Activated CD4-positive, alpha-beta memory T cell treated with anti-CD3 and anti-CD28 coated beads, Interleukin-2, amount 10 ng/mL, durations not matched to agents 7 days and 5 days (primary cell): ENCODE measurements at places on chromosomes 3 and 15.

DNA sequence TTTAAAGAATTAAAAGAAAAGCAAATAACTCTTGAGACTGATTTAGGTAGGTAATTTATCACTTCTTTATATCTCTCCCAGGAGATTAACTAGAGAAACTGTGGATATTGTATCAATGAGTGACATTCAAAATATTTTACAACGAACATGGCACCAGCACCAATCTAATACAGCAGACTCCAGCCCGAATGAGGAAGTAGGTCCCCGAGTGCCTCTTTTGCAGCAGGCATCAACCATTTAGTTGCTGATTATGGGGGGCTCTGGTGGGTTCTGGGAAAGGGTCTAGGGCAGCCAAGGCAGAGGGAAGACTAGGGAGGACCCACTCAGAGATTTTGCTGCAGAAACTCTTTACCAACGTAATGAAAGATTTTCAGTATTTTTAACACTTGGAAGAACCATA, 31.7 kb upstream of the TTC14 start:
- no peak for DNase-seq

DNA sequence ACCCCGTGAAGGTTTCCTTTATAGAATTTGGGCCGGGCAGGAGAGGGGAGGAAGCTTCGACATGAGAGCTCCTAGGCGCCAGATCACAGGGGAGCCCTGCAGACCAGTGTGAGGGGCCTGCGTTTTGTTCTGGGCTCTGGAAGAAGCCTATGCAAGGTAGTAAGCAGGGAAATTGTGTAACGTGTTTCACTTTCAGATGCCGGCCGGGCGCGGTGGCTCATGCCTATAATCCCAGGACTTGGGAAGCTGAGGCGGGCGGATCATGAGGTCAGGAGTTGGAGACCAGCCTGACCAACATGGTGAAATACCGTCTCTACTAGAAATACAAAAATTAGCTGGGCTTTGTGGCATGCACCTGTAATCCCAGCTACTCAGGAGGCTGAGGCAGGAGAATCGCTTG, 65.2 kb downstream of the GABRG3 start:
- DNase-seq = no peak

GRCh38 chr3:95327478-95327877, 1264.6 kb downstream of the NSUN3 start:
- DNase-seq = no peak

- DNase-seq = peak; percentile 30
These were observed 355.4 kb downstream of the OTOL1 start for GRCh38 chr3:161851941-161852566.

- DNase-seq = no peak
These were observed 978.6 kb downstream of the PLOD2 start for GRCh38 chr3:145182196-145182911.

GRCh38 chr15:76866008-76866407, 39.1 kb downstream of the SCAPER start:
- DNase-seq = no peak

- no peak for DNase-seq
These were observed 556.4 kb upstream of the CCDC54 start for GRCh38 chr3:106820726-106821362.

DNA sequence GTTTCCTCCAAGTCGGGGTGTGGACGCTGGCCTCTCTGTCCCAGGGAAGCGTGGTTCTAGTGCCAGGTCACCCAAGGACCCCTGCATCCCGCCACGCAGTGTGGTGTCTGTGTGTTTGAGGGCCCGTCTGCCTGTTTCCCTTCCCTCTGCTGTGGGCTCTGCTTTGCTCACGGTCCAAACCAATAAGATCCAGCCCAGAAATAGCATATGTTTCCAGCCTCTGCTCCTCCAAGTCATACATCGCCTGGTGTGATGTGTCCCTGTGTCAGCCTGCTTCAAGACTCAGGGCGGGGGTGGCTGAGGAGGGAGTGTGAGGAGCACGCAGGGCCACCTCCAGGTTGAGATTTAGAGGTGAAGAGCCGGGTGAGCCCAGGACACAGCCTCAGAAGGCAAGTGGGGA, 21.9 kb upstream of the RPL29 start:
- DNase-seq = no peak

DNA sequence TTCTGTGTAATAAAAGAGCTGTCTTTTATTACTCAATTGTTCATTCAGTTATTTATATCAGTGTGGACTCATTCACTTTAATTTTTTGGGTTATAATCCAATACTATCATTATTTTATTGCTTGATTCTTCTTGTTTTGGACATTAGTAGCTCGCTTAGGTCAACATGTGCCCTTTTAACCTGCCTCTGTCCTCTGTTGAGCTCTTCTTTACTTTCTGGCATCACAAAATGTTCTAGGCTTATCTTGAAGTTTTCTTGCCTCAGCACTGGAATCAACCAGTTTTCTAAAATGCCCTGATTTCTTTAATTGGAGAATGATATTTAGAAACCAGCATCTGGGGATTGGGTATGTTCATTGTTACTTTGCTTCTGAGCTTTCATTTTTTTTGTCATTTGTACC, 82.2 kb downstream of the LEKR1 start:
- no peak for DNase-seq

DNA sequence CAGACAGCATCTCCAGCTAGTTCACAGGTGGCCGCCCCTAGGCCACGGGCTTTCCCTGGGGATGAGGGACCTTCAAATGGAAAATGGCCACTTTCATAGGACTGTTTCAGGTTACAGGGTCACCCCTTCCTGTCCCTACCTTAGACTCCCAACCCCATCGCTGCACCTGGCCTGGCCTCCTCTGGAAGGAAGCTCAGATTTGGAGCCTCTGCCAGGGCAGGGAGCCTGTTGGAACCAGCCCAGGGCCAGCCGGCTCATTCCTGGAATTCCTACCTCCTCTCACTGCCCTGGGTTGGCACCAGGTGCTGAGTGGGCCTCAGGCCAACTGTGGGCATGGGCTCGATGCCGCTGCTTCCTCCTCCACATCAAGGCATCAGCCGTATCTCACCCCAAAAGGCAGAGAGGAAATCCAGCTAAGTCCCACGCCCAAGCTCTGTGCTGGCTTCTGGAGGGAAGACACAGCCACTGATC, 42.2 kb downstream of the KLHL25 start:
- DNase-seq = no peak

- no peak for DNase-seq
These were observed 164.4 kb upstream of the TOPAZ1 start for GRCh38 chr3:44077267-44077666.

DNA sequence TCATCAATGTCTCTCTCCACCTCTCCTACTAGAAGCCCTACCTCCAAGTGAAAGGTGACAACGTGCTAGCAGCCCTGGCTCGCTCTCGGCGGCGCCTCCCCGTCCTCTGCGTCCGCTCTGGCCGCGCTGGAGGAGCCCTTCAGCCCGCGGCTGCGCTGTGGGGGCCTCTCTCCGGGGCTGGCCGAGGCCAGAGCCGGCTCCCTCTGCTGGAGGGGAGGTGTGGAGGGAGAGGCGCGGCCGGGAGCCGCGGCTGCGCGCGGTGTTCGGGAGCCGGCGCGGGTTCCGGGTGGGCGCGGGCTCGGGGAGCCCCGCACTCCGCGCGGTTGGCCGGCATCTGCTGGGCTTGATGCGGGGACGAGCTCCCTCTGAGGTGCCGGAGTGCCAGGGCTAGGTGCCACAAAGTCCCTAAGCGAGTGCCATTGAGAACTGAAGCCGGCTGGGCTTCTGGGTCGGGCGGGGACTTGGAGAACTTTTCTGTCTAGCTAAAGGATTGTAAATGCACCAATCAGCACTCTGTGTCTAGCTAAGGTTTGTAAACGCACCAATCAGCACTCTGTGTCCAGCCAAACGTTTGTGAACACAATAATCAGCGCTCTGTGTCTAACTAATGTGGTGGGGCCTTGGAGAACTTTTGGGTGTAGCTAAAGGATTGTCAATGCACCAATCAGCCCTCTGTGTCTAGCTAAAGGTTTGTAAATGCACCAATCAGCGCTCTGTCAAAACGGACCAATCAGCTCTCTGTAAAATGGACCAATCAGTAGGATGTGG, 84.8 kb upstream of the ARRDC4 start:
- no peak for DNase-seq

- DNase-seq = no peak
These were observed 124.2 kb upstream of the ADPGK start for GRCh38 chr15:72907733-72908132.

DNA sequence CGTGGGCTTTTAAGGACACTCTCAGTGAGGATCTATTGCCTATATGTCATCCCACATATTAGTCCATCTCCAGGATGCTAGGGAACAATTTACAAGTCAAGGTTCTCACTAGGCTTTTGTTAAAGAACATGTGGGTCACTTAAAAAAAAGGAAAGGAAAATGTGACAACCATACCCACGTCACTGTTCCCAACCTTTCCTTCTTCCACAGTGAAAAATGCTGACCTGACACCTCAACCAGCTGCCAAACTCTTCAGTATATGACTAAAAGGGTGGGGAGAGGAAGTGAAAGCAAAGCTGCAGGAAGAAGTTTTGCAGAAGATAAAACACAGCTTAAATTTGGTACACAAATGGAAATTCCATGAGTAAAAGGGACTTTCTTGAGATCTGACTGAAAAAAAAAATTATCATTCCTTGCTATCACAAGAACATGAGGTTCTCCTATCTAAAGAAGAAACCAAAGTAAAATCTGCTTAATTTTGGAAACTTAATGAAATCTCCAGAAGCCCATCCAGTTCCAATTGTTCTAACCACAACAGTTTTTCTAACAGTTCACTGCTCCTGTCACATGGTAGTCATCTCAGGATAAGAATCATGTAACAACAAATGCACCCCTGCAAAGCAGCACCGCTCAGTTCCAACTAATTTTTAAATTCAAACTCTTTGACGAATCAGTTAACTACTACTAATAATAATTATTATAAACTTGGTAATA, 117.0 kb upstream of the TSPAN3 start:
- no peak for DNase-seq
